ENCODE measurements at places on chromosomes 12 and 14.

- DNase-seq = no peak
These were observed 174.7 kb downstream of the ESR2 start for GRCh38 chr14:64119500-64119899.

- peak; percentile 59 for DNase-seq
These were observed 2.7 kb downstream of the ARL6IP4 start for GRCh38 chr12:122982963-122983788.

GRCh38 chr12:60398547-60398946 is 802.7 kb downstream of the SLC16A7 start:
- DNase-seq = no peak

DNA sequence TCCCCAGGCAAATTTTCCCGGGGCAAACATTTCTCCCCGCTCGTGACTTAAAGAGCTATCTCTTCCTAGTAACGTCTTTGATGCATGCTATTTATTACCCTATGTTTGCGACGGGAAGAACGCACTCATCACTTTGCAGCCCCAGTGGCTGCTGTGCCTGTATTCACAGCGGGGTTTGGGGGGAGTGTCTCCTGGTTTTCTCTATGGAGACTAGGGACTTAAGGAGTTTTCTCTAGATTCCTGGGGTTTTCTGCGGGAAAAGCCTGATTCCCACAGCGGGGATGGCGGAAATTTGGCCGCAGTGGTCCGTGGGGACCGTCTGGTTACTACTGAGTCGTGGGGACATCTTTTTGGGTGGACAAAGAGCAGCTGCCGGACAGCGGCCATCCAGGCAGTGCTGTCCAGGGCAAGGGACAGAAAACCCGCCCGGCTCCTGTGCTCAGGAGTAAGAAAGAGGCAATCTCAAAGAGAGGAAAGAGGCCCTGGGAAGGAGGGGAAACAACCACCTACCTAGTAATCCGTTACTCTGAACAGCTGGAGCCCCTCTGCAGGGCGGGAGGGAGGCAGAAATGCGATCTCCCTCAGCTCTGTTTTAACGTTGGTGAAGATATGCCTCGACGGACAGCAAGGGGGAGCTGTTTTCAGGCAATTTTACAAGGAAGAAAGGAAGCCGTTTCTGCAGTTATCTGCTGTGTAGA is 771 bp upstream of the AVPR1A start:
- DNase-seq = peak; percentile 21

GRCh38 chr14:71123579-71124135 is 216.4 kb downstream of the PCNX1 start:
- DNase-seq = no peak

GRCh38 chr12:87596134-87596533 is 433.1 kb downstream of the C12orf50 start:
- DNase-seq = no peak

DNA sequence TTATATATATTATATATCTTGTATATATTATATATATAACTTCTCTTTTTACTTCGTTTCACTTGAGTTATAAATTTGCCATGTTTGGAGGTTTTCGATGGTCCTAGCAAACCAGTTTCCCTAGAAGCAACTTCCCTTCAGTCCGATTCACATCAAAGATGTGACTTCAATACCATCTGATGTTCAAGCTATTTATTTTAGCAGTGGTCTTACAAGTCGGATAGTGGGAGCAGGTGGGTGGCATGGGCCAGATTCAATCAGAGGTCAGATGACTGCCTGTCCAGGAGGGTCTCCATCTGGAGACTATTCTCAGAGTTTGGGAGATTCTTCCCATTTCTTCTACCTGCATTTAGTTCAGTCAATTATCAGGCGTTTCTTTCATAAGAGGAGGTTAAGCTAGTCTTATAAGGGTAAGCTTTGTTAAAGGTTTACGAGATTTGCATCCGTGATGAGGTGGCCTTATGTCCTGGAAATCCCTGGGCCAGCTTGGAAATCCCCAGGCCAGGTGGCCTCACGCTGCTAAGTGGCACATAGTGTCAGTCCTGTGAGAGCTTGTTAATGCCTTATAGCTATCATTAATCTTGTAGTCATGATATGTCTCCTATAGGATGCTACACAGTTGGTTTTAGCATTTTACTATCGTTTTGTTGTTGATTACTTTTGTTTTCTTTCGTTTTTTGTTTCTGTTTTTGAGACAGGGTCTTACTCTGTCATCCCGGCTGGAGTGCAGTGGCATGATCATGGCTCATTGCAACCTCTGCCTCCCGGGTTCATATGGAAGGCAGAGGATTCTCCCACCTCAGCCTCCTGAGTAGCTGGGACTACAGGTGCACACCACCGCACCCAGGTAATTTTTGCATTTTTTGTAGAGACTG is 145.8 kb downstream of the BICD1 start:
- DNase-seq = no peak
